ENCODE measurements at places on chromosomes 11 and 22. TPM values are rescaled to one million over a fixed set of nuclear protein-coding genes. Genes with fewer than 3 reads are reported as not detected.

GRCh38 chr11:57148621-57149020 is 33.1 kb upstream of the LRRC55 start:
- DNase-seq = no peak

DNA sequence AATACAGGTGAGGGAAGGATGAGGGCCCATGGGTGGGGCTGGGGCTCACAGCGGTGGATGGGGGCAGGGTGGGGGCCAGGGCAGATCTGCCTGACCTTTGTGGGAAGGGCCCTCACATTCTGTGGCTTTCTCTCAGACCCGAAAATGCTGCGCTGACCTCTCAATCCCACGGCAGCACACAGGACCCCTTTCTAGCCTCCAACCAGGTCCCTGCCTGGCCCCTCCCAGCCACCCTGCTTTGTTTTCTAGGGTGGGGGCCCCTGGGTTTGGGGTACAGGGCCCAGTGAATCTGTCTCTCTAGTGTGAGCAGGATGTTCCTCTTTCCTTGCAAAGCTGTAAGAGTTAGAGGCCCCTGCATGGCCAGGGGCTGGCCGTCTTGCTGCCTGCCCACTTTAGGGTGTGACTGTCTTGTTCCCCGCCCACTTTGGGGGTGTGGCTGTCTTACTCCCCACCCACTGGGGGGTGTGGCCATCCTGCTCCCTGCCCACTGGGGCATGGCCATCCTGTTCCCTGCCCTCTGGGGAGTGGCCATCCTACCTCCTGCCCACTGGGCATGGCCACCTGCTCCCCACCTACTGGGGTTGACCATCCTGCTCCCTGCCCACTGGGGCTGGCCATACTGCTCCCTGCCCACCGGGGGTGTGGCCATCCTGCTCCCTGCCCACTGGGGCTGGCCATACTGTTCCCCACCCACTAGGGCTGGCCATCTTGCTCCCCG is 11.5 kb downstream of the PARVG start:
- no peak for DNase-seq

DNA sequence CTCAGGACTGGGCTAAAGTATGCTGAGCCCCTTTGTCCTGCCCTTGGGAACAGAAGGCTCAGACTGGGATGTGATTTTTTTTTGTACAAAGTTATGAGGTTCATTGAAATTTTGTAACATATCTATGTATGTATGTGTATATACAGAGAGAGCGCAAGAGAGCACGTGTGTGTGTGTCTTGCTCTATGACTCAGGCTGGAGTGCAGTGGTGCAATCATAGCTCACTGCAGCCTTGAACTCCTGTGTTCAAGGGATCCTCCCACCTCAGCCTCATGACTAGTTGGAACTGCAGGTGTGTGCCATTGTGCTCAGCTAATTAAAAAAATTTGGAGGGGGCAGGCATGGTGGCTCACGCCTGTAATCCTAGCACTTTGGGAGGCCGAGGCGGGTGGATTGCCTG is 5.7 kb downstream of the TMEM25 start:
- no peak for DNase-seq

DNA sequence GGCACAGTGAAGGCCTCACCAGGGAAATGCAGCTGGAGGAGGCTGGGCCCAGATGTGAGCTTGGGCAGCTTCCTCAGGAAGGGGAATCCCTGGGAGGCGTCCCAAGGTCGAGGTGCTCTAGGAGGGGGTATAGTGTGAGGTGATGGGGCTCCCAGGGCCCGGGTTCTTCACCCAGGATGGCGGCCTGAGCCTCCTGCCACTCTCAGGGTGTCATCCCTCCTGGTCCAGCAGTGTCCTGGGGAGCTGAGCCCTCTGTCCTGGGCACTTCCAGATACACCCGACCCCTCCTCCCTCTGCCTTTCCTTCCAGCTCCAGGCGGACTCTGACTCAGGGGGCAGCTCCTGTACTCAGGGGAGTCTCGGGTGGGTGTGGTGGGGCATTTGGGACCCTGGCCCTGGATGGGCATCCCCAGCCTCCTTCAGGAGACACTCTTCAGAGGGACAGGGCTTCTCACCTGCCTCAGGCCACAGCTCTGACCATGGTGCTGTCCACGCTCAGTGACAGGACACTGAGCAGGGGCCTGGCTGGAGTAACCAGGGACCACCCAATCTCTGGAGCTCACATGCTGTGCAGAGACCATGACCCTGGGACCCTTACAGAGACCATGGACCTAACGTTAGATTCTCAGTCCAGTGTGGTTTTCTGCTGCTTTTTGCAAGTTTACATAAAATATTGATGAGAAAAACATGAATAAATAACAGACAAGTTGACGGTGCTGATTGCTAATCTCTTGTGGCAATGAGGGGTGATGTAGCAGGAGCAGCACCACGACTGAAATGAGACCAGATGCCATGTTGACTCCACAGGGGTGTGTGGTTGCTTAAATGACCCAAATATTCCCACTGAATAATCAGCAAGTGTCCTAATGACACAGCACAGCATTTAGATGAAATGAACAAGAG is 101.9 kb downstream of the GGTLC2 start:
- no peak for DNase-seq

- no peak for DNase-seq
Observed at GRCh38 chr11:110185121-110185591, 92.0 kb downstream of the ZC3H12C start.

GRCh38 chr11:125433454-125434121 is 62.5 kb downstream of the FEZ1 start:
- DNase-seq = no peak

The MSANTD2 gene
- 3.4 TPM for polyA plus RNA-seq

The POU2AF1 gene
- not detected for polyA plus RNA-seq

The OR56A1 gene
- polyA plus RNA-seq = not detected
